ENCODE measurements at places on chromosomes 2 and 18.

GRCh38 chr2:55120634-55121359 is 70.5 kb upstream of the RTN4 start:
- no peak for DNase-seq

DNA sequence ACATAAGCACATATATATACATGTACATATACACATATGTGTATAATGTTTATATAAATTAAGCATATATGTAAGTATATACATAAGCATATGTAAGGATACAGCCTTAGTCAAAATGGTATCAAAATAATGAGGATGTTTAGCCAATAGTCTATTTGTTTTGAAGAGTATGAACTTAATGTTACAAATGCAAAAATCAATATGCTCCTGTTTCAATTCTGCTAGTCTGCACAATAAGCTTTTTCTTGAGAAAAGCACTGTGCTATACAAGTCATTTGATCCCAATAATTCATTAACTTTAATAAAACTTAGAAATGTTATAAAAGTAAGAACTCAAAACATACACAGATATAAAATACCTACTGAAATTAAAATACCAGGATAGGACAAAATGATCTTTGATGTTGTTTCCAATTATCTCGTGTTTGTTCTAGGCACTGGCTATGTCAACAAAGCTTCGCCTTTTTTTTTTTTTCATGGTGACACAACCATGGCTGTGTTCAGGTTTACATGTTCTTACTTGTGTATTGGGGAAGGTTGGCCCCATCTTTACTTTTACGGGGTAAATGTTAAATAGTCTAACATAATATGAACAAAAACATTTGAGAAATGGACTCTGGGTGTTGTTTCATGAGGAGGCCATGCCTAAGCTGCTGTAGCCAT is 271.1 kb upstream of the CDH19 start:
- no peak for DNase-seq

GRCh38 chr2:187118331-187119099 is 269.5 kb upstream of the ZSWIM2 start:
- DNase-seq = no peak

GRCh38 chr2:6845312-6845711 is 20.4 kb downstream of the CMPK2 start:
- no peak for DNase-seq

DNA sequence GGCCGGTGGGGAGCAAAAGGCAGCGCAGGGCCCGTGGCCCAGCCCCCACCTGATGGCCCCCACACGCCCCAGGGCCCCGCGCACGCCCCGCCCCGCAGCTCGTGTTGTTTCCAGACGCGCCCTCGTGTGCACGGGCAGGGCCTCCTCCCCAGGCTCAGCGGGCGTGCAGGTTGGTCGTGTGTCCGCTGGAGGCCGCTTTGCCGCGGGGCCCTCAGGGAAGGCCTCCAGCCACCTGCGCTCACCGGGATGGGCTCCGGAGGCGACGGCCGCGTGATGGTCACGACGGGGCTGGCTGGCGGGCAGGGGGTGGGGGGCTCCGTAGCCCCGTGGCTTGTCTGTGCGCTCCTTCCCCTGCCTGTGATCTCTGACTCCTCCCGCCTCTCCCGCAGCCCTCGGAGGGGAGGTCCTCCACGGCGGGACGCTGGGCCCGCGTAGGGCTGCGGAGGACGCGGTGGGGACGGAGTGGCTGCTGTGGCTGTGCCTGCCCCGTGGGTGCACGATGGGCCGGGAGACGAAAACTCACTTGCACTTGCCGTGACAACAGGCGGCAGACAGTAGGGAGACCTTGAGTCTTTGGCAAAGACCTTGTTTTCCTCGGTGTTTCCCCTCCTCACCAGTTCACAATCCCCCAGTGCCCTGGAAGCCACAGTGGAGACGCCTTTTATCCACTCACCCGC is 67.1 kb downstream of the RTP5 start:
- no peak for DNase-seq

DNA sequence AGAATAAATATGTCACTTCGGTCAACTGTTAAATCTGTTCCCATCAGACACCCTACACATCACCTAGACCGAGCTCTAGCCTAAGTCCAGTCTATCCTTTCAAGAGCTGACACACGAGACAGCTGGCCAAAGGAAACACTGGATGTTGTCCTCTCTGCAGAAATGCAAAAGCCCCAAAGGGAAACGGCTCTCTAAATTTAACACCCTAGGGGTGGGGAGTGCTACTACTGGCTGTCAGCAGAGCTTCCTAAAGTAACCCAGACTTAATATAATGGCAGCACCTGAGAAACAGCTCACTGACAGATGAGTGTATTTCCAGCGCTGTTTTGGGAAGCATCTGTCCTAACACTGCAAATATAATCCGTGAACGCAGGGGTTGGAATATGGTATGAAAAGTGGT is 55.6 kb downstream of the CHMP3 start:
- DNase-seq = no peak

- no peak for DNase-seq
Observed at GRCh38 chr2:5285061-5285460, 407.1 kb upstream of the SOX11 start.

DNA sequence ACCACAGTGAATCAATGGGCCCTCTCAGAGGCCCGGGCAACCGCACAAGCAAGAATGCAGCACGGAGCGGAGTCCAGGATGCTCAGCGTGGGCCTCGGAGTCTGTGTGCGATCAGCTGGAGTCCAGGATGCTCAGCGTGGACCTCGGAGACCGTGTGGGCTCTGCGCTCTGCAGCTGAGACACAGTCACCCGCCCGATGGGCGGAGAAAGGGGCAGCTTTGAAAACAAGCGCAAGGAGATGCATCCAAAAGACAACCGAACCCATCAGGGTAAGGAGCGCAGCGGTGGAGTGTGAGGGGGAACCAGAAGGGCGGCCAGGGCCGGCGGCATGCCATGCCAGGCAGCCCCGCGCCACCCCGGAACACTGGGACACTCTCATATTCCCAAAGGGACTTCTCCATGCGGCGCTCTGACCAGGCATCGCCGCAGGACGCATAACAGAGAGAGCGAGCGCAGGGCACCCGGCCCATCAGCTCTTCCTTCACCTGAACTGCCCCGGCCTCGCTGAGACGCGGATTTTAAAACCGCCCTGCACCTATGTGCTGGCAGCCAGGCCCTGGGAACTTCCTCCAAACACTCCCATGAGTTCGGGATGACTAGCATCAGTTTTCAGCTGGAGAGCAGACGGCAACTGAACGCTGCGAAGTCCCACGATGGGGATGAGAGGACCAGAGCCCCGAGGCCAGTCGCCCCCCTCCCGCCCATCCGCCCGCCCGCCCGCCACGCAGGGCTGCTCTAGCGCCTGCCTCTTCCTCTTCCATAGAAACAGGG is 44.7 kb downstream of the MC5R start:
- DNase-seq = no peak

DNA sequence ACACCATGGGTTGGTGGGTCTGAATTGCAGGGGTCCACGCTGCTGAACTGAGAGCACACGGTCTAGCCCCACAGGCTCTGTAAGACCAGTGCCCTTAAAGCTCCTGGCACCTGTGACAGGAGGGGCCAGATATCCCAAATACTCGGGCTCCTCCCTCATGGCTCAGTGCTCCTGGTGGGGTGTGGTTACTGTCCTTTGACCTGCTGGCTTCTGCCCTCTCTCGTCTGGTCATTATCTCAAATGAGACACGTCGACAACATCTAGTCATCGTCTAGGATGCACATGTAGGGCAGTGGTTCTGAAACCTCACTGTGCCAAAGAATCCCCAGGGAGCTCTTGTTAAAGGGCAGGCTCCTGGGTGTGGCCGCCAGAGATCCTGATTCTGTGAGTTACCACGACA is 258.4 kb downstream of the LOXHD1 start:
- no peak for DNase-seq

GRCh38 chr2:201639205-201639604 is 4.1 kb downstream of the TMEM237 start:
- DNase-seq = no peak

DNA sequence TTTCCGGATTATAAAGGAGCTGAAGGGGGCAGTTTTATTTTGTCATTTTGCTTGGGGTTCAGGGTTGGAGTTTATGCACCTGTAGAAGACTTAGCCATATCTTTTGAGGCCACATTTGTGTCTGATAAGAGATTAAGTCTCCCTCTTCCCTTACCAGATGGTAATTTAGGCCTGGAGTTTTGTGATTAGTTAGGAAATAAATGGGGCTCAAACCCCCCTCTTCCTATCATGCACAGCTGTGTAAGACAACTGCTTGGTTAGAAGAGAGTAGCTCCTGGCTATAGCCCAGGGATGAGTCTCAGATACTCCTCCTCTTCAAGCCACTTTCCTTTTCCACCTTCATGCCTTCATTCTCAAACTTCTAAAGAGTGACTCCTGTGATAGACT is 802 bp upstream of the SAP130 start:
- no peak for DNase-seq

DNA sequence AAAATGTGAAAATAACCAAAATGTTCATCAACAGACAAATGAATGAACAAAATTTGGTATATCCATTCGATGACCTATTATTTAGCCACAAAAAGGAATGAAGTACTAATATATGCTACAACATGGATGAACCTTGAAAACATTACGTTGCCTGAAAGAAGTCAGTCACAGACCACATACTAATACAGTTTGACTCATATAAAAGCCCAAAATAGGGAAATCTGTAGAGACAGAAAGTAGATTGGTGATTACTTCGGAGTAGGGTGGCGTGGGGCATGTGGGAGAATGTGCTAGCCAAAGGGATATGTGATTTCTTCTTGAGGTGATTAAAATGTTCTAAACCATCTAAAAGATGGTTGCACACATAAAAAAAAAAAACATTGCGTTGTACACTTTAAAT is 44.2 kb upstream of the PPM1B start:
- DNase-seq = no peak

- peak; percentile 65 for DNase-seq
Observed at GRCh38 chr2:132632000-132632649, 37.9 kb downstream of the LYPD1 start.

- no peak for DNase-seq
Observed at GRCh38 chr18:64488698-64489097, 339.8 kb upstream of the LINC00305 start.

GRCh38 chr2:44295633-44296359 is 20.5 kb downstream of the SLC3A1 start:
- no peak for DNase-seq

DNA sequence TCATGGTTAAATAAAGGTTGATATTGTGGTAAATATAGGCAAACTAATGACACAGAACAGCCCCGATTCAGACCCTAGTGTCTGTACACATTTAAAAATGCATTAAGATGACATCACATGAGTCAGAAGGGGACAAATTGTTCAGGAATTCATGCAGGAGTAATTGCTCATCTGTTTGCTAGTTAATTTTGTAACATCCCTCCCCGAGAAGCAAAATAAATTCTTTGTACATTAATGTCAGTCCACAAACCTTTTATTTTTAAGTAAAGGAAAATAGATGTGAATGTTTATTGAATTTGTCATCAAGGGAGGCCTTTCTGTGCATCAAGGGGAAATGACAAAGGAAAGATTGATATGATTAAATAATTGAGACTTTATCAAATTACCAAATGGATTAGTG is 69.9 kb downstream of the SH3BP4 start:
- DNase-seq = no peak

- DNase-seq = no peak
Observed at GRCh38 chr2:1628893-1629292, 115.4 kb downstream of the PXDN start.

- no peak for DNase-seq
Observed at GRCh38 chr2:1884933-1885580, 140.7 kb upstream of the PXDN start.

- DNase-seq = no peak
Observed at GRCh38 chr2:43302182-43302960, 76.0 kb upstream of the ZFP36L2 start.

- peak; percentile 35 for DNase-seq
Observed at GRCh38 chr2:191038241-191038725, 24.3 kb upstream of the STAT1 start.

- DNase-seq = no peak
Observed at GRCh38 chr2:239647052-239647819, 246.4 kb upstream of the HDAC4 start.

- DNase-seq = peak; percentile 35
Observed at GRCh38 chr2:121897335-121897970, 142.0 kb downstream of the TSN start.

DNA sequence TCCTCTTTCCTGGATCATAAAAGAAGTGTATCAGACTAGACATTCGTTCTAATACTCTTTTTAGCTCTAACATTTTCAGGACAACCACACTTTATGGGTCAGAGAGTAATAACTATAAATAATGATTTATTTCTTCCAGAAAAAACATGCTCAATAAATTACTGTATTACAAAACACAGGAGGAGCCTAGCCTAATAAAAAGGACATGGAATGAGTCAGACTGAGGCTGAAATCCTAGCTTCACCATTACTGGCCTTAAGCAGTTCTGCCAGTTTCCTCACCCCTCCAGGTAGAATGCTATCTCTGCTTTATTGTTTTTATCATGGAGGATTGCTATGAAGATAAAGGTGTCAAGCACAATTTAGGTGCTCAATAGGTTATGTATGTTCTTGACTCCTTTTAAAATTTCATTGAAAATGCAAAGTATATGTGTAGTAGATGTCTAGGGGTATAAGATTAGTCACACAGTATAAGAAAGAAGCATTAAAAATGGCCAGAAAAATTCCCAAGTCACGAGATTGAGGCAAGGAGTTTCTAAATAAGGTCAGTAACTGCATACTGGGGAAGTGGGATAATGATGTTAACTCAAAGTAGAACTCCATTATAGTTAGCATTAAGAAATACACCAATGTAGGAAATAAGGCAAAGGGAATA is 105.5 kb upstream of the NEUROD1 start:
- peak; percentile 66 for DNase-seq

GRCh38 chr2:113342650-113343049 is 63.9 kb upstream of the PAX8 start:
- peak; percentile 10 for DNase-seq

DNA sequence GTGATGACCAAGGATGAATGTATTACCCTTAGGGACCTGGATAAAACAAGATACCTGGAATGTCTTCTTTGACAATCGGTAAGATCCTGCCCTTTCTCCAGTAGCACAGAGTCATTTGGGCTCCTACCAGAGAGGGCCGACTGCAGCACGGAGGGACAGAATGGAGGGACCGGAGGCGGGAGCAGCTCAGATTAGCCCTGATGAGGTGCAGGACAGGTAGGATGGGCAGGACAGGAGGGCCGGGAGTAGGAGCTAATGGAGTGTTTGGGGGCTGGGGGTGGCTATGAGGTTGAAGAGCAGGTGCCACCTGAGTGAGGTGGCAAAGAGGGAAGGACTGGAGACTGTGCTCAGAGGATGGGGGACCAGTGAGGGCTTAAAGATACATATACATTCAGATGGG is 9.9 kb upstream of the PRELID3A start:
- no peak for DNase-seq

DNA sequence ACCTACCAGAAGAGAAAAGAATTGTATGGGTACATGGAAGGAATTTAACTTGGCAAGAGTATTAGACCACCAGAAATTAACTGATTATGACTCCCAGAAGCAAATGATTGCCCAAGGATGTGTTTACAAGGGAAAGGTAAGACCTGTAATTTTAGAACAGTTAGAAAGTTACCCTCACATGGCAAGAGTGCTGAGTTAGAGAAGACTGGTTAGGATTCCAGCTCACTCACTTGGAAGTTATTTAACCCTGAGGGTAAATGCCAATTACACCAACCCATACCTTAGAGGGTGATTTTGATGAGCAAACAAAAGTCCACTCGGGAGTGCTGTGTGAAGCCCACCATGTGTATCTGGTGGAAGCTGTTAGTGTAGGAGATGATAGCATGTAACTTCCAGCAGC is 170.2 kb downstream of the TPGS2 start:
- no peak for DNase-seq

Data from small intestine (tissue), 16 donors.